Stimulated activated CD8-positive, alpha-beta memory T cell treated with anti-CD3 and anti-CD28 coated beads, Interleukin-4, amount 100 ng/mL, for 4 hours (primary cell): ENCODE measurements at places on chromosomes 4 and X.
A peak's percentile ranks its signal among the peaks of the same experiment; 100 is the strongest.

DNA sequence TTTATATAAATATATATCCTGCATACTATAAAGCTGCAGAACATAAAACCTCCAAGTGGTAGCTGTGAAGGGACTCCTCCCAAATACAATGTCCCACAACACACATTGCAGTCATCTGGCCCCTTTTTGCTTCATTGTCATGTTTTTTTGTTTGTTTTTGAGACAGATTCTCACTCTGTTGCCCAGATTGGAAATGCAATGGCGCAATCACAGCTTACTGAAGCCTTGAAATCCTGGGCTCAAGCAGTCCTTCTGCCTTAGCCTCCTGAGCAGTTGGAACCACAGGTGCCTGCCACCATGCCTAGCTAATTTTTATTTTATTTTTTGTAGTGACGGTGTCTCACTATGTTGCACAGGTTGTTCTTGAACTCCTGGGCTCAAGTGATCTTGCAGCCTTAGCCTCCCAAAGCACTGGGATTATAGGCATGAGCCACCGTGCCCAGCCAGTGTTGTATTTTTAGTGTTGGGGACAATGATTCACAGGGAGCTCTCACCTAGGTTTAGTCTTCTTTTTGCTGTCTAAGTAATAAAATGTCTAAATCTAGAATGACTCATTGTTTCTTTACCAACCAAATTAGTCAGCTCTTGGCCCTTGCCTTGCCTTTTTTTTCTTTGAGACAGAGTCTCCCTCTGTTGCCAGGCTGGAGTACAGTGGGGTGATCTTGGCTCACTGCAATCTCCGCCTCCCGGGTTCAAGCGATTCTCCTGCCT, 24.0 kb upstream of the XIAP start:
- no peak for DNase-seq

DNA sequence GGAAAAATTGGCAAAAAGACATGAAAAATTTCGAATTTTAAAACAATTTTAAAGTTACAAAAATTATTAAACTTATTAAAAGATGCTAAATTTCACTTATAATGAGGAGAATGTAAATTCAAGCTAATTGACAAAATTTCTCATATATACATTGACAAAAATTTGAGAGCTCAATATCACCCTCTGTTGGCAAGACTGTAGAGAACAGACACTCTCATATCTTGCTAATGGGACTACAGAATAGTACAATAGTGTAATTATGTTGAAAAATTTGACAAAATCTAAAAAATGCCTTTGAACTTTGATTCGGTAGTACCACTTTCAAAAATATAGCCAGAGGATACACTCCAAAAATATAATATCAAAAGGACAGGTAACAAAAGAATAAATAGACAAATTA, 29.8 kb downstream of the DCAF8L2 start:
- DNase-seq = no peak

- DNase-seq = no peak
These were observed 72.0 kb upstream of the INTU start for GRCh38 chr4:127560755-127561154.

DNA sequence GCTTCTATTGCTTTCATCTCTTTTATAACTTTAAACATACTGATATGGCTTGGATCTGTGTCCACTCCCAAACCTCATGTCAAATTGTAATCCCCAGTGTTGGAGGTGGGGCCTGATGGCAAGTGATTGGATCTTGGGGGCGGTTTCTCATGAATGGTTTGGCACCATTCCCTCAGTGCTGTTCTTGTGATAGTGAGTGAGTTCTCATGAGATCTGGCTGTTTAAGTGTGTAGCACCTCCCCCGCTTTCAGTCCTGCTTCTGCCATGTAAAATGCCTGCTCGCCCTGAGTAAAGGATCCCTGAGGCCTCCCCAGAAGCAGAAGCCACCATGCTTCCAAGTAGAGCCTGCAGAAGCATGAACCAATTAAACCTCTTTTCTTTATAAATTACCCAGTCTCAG, 17.7 kb downstream of the MND1 start:
- no peak for DNase-seq

GRCh38 chr4:123379392-123379791, 17.2 kb upstream of the SPRY1 start:
- no peak for DNase-seq

- no peak for DNase-seq
These were observed 405 bp upstream of the HS3ST1 start for GRCh38 chr4:11428899-11429698.

GRCh38 chr4:23614284-23614892, 275.5 kb downstream of the PPARGC1A start:
- DNase-seq = no peak

- no peak for DNase-seq
These were observed 44.1 kb downstream of the NAA11 start for GRCh38 chr4:79281566-79282359.

GRCh38 chr4:128856246-128856645, 46.7 kb downstream of the JADE1 start:
- no peak for DNase-seq

DNA sequence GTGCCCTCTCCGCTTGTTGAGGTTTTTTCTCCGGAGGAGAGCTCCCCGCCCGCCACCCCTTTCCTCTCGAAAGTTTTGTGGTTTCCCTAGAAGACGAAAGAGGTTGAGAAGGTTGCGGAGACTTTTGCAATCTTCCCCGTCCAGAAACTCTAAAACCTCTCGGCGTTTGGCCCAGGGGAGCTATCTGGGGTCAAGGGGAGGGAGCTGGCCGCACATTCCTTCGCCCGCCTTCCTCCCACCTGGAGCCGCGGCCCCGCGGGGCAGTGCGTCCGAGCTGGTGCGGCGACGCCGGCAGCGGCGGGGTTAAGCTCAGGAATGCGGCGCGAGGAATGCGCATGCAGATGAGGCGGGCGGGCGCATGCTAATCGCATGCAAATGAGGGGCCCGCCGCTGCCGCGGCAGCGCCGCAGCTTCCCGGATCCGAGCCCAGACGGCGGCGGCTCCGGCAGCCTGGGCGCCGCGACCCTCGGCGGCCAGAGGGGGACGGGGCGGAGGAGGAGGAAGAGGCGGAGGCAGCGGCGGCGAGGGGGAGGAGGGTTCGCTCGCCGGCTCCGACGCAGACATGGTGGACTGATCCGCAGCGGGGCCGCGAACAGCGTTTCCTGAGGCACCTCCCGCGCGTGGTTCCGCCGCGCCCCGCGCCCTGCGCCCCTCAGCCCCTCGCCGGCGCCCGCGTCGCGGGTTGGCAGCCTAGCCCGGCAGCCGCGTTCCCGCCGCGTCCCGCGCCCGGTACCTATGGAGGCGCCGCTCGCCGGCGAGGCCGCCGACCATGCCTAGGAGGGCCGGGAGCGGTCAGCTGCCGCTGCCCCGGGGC, at the start of gene WWC2:
TSS of gene WWC2 (plus strand) at position 535 of the 814 bp plus-strand sequence. CDS start at position 770, 235 bp downstream.
- DNase-seq = peak; percentile 42

GRCh38 chrX:23317799-23318724, 16.6 kb upstream of the PTCHD1 start:
- no peak for DNase-seq

DNA sequence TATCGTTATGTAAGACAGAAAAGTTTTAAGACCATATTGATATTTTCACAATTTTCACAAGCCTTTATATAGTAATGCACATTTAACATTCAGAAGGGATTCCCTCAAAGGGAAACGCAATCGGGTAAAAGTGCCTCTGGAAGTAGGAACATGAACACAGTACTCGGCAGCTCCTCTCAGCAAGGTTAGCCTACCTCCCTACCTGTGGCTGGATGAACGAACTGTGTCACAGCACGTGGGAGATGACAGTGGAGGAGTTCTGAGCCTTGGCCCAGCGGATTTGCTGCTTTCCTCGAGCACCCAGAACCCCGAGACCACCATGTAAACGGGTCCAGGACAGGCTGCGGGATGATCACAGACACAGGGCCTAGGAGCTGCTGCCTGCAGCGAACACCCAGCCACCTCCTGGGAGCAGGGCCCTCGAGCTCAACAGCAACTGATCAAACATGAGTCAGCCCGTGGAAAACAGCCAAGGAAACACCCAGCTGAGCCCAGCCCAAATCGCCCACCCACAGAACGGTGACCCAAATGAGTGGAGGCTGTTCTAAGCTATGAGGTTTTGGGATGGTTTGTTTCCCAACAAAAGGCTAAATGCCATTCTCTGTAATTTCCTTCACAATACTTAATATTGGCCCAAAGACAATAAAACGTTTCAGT, 30.4 kb downstream of the FAT1 start:
- no peak for DNase-seq

- DNase-seq = no peak
These were observed 678.1 kb downstream of the FAT4 start for GRCh38 chr4:125992891-125993290.

DNA sequence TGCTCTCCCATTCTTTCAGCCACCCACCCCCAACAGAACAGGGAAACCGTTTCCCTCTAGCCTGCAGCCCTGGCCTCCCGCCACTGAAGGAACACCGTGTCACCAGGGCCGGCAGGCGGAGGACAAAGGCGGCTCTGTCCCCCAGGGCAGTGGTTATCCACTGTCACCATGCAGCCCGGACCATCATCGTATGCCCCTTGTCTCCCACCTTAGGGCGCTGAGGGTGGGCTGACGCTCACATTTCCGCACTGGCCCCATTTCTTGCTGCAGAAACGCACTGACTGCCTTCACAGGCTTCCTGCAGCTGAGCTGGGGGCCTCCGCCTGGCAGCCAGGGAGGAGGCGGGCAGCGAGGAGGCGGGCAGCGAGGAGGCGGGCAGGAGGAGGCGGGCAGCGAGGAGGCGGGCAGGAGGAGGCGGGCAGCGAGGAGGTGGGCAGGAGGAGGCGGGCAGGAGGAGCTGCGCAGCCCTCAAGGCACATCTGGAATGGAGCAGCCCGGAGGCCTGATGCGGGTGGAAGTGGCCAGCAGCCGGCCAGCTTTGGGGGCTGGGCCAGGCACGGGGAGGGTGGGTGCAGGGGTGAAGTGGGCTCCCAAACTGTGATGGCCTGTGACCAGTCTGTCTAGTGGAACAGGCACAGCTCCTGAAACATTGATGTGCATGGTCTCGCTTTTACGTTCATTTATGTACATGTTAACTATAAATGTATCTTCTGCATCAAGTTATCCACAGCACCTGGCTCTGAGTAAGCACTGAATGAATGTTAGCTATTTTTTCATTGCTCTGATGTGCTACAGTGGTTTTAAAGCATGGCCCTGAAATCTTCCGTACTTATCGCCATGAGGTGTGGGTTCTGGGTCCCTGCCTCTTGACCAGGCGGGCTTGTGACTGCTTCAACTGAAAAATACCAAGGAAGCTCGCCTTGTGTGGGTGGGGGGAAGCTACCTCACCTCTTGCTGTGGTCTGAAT, 20.6 kb upstream of the KIAA0232 start:
- DNase-seq = no peak
